ENCODE measurements at places on chromosomes 6 and 20.
A peak's percentile ranks its signal among the peaks of the same experiment; 100 is the strongest.

GRCh38 chr6:43669922-43670622 is 17.5 kb downstream of the MRPS18A start:
- no peak for DNase-seq

DNA sequence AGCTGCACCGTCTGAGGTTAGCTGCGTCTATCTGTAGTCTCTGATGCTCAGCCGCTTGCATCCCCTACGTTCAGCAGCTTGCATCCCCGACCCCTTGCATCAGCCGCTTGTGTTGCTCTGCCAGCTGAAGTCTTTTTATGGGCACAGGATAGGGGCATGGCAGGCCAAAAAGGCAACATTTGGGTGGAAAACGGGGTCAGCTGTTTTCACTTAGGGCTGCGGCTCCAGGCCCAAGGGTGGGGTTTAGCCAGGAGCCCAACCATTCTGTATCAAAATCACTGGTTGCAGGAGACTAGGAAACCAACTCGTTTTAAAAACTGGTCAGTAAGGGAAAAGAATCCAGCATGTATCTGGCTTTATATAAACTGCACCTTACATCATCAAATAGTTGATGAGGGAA is 49.9 kb downstream of the FAM50B start:
- DNase-seq: no peak

GRCh38 chr6:109296452-109296851 is 85.8 kb downstream of the CD164 start:
- DNase-seq: no peak

DNA sequence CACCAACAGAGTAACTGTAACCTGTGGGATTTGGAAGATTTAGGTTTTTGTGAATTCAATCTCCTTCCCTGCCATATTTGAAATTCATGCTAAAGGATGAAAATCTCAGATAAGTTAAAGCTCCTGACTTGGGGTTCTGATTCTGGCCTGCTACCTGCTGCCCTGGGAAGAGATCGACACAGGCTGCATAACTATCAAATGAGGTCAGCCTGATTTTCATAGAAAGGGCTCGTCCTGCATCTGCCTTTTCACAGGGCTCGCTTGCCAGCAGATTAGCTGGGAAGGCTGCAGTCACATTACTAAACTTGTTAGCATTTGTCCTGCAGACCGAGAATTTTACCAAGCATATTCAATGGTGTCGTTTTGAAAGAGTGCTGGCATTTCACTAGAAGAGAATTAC is 14.6 kb downstream of the GCLC start:
- no peak for DNase-seq

- no peak for DNase-seq
Observed at GRCh38 chr20:58634059-58634458, 17.0 kb upstream of the STX16 start.

DNA sequence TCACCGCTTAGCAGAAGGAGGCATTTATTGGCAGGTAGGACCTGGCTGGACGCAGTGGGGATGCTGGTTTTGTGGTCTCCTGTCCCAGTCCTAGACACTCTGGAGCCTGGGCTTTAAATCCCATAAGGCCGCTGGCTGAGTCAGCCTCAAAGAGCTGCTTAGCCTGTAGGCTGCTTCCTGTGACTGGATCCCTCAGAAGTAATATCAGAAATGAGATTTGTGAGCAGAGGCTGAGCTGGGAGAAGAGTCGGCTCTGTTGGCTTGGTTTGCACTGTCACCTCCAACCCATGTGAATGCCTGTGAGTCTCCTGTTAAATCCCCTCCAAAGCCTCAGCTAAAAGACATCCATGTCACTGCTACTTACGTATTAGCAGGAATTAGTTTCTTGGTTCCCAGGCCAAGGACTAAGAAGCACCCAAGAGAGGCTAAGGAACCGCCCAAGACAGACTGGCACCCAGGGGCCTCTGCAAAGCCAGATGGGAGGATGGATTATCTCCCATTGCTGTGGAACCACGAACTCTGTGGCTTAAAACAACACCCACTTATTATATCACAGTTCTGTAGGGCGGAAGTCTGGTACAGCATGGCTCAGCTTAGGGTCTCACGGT is 289.4 kb downstream of the CDC5L start:
- no peak for DNase-seq

- peak; percentile 42 for DNase-seq
Observed at GRCh38 chr6:138509371-138509770, 10.1 kb upstream of the NHSL1 start.

- DNase-seq: no peak
Observed at GRCh38 chr20:12928755-12929401, 79.9 kb upstream of the SPTLC3 start.

DNA sequence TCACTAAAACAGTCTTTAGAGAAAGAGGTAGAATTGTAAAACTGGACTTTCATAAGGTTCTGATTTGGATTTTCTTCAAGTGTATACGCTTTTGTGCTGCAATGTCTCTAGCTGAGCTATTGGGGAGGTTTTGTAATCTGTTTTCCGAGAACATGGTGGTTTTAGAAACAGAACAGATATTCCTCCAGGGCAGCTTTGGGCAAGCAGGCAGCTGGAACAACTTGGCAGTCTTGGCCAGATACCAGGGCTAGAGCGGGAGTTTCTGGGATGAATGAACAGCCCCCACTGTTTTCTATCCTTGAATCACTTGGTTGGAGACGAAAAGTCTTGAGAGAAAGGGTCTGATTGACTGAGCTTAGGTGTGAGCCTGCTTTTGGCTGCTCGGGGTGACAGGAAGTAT is 17.1 kb upstream of the ARMC2 start:
- no peak for DNase-seq

Measured in SJCRH30 (cell line).